ENCODE measurements at places on chromosomes 12 and 14.

DNA sequence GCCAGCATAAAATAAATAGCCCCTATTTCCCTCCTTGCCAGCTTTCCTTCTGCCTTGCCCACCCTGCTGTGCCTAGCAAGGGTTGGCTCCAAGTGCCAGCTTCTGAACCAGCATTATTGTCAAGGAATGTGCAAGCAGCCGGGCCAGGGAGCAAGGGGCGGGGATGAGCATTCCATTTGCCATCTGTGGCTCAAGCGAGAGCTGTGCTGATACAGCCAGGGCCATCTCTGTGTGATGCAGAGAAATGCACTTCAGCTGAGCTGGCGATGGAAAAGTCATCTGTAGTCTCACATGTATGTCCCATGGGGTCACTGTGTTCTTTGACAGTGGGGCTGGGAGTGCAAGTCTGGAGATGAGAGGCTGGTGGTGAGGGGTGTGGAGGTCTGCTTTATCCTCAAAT is 137.3 kb downstream of the SUDS3 start:
- DNase-seq = no peak

GRCh38 chr14:91980157-91980556 is 32.7 kb upstream of the FBLN5 start:
- no peak for DNase-seq

GRCh38 chr12:121798787-121799155 is 5.0 kb upstream of the SETD1B start:
- no peak for DNase-seq

DNA sequence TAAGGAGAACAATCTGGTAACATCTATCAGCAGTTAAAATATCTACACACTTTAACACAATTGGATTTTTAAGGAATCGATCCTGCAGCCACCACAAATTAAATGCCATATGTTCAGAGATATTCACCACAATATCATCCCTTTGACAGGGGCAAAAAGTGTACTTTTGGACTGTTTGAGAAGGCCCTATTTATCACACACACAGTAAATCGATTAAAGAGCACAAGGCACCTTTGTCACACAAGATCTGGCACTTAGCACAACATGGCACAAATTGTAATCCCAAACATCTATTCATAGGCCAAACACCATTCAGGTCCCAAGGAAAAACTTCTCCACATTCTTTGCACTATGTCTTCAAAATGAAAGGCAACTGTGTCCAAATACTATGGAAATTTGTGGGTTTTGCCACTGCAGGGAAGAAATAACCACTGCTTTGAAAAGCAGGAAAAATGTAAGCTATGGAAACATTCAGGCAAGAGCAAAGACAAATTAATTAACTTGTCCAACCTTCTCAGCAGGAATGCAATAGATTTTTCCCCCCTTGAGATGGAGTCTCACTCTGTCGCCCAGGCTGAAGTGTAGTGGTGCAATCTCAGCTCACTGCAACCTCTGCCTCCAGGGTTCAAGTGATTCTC is 282.5 kb upstream of the TMPO start:
- no peak for DNase-seq

DNA sequence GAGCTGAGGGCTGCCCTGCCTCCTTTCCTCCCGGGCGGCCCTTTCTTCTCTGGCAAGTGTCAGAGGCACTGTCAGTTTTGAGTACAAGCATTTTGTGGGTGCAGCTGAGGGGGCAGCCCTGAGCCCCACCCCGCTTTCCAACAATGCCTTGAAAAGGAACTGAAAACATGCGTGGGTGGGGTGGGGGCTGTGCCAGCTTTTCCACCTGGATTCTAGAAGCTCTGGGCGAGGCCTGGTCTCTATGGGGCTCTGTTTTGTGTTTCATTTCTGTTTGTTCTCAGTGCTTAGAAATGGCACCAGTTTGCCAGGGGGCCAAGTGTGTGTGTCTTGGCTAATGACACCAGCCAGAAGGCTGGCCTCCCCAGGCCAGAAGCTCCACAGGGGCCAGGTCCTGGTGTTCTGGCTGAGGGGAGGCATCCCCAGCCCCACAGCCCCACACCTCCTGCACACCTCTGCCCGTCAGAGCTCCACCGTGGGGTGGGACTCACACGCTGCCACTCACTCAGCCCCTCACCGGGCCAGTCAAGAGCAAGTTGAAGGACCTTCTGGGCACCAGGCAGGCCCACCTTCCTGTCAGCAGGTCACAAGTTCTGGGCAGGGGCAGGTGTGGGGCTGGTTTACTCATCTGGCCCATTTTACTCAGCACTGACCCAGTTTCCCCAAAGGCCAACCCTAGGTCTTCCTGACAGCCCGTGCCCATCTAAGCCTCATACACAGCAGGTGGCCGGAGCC is 155.1 kb downstream of the CALM1 start:
- DNase-seq = no peak

DNA sequence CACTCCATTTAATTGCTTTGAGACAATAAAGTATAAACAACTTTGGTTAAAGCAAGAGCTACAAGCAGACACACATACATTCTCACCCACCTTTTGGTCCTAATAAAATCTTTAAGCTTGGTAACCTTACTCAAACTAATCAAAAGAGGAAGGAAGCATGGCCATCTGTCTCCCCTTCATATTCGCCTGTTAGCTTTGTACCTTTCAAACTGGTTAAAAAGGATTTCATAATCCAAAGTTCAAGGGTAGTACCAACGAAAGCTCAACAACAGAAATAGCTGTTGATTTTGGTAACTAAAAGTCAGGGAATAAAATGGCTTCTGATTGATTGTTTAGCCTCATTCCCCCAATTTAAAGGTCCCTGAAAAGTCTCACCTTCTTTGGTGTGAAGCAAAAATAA is 456.9 kb downstream of the BCAT1 start:
- no peak for DNase-seq

GRCh38 chr12:72304751-72305150 is 32.6 kb downstream of the TRHDE start:
- DNase-seq = no peak

GRCh38 chr12:41122894-41123293 is 65.2 kb upstream of the PDZRN4 start:
- DNase-seq = no peak

- no peak for DNase-seq
Measured at GRCh38 chr14:103713304-103714062, 1.8 kb downstream of the XRCC3 start.

DNA sequence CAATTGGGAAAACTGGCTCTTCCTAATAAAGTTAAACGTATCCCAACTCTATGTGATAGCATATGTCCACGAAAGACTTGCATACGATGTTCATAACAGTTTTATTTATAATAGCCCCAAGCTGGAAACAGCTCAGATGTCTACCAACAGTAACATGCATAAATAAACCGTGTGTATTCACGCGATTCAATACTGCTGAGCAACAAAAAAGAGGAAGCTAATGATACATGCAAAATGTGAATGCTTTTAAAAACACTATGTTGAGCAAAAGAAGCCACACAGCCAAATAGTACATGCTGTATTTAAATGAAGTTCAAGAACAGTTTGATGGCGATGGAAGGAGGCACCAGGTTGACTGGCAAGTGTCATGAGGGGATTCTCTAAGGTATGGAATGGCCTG is 55.7 kb downstream of the TRIM9 start:
- no peak for DNase-seq

- DNase-seq = peak; percentile 15
Measured at GRCh38 chr14:88554457-88555286, at the start of gene PTPN21. Gene PTPN21 (minus strand): TSS chr14:88555007. CDS start chr14:88550417, 4,590 bp downstream.

DNA sequence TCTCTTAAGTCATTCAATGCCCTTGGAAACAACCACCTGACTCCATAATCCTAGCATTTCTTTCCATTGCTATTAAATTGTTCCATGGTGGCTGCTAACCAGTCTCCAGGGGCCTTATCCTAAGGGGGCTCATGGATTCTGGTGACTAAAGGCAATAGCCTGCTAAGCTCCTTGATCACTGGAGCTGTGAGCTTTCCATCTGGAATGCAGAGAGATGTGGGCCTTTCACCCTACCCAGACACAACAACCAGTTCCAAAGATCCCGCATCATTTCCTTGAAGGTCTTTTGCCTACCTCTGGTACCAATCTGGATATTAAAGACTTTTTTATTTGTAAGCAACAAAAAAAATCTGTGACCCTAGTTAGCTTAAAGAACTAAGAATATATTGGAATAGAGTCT is 32.9 kb downstream of the NDUFA12 start:
- DNase-seq = no peak

DNA sequence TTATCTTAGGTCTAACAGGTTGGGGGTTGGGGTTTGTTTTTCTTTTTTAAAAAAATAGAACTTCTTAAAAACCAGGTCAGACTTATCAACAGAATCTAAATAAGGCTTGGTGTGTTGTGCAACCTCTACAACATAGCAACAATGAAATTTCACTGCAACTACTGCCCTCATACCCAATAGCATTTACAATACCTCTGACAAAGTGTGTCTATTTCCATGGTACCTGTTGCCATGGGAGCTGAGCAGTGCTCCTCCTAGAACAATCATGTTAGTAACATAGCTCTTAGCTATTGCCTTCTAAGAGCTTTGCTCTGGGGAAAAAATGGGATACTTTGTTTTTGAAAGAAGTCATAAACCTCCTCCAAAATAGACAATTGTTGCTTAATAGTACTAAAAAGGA is 103.3 kb upstream of the CCDC175 start:
- no peak for DNase-seq

GRCh38 chr14:90447720-90448497 is 51.1 kb downstream of the CALM1 start:
- no peak for DNase-seq

DNA sequence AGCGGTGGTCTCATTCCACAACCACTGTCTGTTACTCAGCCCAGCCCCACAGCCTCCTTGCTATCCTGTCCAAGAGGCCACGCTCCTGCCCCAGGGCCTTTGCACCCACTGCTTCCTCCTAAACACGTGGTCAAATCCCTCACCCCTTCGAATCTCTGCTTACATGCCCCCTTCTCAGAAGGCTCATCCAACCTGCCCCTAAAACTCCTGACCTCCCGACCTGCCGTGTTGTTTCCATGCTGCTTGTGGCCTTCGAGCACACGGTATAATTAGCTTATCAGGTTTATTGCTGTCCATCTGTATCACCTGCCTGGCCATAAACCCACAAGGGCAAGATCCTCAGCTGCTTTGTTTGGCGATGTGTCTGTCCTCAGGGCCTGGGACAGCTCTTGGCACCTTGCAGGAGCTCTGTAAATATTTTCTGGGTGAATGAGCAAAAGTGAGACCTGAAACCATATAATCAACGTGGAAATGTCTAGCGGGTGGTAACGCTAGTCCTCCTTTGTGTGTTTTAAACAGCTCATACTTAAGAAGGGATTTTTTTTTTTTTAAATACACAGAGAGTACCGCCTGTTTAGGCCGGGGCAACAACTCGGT is 36.0 kb downstream of the SCARB1 start:
- DNase-seq = no peak

DNA sequence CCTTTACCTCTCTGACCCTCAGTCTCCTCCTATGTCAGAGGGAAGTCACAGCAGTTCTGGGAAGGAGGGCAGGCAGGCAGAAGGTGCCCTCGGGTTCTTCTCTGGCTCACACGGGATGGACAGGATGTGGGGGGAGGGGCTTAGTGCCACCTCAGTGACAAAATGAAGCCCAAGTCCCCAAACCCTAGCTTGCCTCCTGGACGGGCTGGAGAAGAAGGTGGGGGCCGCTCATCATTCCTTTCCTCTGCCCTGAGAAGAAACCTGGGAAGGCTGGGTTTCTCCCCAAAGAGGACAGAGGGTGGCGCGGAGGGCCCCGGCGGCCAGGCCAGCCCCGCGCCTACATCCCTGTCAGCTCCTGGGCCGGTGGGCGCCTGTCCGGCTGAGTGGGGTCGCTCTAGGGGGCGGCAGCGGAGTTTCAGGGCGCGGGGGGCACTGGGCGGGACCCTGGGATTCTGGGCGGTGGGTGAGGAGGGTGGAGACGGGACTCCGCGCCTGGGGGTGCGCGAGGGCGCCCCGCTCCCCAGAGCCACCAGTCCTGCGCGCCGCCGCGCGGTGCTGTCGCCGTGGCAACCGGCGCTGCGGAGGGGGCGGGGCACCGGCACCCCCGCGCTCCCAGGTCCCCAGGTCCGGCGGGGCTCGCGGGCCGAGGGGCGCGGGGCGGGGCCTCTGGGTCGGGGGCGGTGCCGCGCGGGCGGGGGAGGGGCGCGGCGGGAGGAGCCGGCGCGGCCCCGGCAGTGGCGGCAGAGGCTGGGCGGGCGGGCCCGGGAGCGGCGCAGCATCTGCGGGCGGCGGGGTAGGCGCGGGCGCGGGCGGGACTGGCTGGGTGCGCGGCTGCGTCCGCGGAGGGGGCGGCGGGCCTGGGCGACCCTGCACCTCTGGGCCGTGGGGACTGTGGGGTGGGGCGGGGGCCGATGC is at the start of gene TMEM121:
TSS of gene TMEM121 (plus strand) at position 723 of the 915 bp plus-strand sequence. CDS start 2,252 bp downstream, outside the sequence.
- peak; percentile 37 for DNase-seq

DNA sequence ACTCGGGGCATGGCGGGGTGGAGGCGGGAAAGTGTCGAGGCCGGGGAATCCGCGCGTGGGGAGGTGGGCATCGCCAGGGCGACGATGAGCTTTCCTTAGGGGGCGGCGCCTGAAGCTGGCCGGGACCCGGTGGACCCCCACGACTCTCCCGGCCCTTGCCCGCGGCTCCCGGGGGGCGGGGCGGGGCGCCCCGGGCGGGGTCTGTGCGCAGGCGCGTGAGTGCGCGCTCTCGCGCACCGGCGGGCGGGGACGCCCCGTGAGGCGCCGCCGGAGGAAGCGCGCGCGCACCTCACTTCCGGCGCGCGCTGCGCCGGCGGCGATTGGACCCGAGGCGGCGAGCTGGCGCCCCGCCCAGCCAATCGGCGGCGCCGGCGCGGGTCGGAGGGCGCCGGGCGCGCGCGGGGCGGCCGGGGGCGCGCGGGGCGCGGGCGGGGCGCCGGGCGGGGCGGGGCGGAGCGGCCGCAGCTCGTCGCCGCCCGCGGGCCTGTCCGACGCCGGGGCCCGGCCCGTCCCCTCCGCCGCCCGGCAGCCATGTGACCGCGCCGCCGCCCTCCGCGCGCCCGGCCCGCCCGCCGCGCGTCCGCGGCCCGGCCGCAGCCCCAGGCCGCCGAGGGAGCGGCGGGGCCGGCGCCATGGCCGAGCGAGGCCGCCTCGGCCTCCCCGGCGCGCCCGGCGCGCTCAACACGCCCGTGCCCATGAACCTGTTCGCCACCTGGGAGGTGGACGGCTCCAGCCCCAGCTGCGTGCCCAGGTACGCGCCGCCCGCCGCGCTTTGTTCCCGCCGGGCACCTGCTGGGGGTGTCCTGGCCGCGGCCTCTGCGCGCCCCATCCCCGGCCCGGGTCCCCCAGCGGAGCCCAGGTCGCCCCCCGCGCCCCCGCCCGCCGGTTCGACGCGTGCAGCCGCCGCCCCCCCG is at the start of gene PACS2:
TSS of gene PACS2 (plus strand) at position 462 of the 914 bp plus-strand sequence. CDS start at position 633, 171 bp downstream.
- DNase-seq = peak; percentile 76

GRCh38 chr12:14946861-14947260 is 8.5 kb upstream of the ERP27 start:
- DNase-seq = no peak
